ENCODE measurements at places on chromosomes 2 and 18.

DNA sequence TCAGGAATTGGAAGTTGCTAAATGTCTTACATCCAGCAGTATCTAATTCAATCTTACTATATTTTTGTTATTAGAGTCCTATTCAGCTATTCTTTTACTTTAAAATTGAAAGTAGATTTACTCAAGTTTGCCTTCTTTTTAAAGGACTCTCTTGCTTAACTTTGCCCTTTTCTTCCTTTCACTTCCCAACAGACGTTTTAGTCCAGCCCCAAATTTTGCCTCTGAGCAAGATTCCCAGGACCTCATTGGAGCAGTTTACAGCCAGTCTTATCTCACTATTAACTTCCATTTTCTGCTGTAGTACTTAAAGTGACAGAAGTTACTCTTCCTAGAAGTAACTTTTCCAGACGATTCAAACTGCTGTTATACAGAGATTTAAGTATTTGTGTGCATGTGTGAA, 1.7 kb upstream of the PRKD3 start:
- no peak for DNase-seq

GRCh38 chr2:236306825-236307540, 42.8 kb upstream of the ASB18 start:
- no peak for DNase-seq

DNA sequence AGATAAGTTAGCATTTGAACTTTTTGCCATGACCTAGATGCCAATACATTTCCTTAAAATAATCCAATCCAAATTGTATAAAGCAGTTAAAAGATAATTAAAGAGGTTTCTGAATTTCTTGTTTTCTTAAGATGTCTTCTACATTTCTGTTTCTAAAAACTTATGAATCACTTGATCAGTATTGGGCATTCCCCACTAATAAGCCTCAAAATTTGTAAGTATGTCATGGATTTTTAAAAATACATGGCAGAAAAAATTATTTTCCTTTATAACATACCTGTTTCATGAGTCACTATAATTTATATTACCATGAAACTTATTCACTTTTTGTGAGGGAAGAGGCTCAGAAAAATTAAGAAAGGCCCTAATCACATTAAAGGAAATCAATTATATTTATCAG, 90.3 kb upstream of the TFPI start:
- DNase-seq, result no peak

GRCh38 chr18:58611395-58612131, 17.3 kb downstream of the ALPK2 start:
- DNase-seq, result no peak

DNA sequence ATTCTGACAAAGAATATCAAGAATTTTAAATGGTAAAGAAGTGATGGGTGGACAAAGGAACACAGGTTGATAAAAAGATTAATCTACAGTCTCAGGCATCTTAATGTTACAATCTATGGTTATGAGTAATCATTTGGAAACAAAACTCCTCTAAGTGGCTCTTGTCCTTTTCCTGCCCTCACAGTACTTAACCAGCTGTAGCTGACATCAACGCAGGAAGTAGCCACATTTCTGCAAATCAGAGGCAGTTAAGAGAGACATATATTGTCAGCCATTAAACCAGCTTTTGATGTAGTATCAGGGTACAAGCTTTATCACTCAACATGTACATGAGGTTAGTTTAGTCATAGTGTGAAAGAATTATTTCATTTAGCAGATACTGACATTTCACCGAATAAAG, 244.6 kb downstream of the NR4A2 start:
- DNase-seq, result no peak

GRCh38 chr2:166671235-166671634, 177.2 kb upstream of the SCN7A start:
- DNase-seq, result no peak

DNA sequence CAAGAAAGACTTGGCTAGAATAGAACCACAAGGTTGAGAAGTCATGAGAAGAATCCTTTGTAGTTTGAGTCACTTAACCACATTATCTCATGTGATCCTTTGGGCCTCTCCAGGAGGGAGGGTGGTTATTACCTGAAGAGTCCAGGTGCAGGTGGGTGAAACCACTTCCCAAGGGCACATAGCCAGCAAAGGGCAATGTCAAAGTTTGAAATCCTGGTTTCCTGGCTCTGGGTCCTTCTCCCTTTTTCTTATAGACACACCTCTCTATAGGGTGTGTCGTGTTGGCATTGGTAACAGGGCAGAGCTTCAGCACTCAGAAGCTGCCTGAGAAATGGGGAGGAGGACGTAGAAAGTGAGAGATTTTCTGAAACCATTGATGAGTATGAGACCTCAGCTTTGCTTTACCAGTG, 137.9 kb downstream of the MGAT5 start:
- DNase-seq, result no peak

DNA sequence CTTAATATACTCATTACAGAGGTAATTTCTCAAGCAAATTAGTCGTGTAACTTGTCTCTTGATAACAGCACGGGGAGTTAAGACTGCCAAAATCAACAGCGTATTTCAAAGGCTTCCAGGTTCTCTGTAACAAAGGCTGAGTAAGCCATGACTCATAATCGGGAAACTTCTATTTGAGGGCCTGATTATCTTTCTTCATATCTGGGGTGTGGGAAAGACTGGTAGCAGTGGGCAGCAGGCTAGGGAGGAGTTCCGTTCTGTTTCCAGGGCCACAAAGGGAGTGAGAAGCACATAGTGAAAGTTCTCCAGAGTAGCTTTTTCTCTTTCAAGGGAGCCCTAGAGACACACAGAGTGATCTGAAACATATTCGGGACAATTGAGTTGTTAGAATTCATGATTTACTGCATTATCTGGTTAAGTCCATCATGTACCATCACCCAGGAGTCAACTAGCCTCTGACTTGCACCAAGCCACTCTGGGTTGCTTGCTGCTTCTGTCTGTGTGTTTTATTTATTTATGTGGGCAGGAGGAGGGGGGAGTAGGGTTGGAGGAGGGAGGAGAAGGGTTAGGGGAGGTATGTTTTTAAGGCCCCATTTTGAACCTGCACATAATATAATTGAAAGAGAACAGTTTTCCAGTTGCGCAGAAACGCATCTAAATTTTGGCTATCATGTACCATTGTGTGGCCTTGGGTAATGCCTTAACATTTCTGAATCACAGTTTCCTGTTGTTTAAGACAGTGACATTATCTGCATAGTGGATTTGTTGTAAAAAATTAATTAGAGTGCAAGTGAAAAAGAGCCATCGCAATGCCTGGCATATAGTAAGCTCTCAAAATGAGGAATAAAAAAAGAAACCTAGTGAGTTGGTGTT, 80.5 kb upstream of the ITPRID2 start:
- peak; percentile 12 for DNase-seq

DNA sequence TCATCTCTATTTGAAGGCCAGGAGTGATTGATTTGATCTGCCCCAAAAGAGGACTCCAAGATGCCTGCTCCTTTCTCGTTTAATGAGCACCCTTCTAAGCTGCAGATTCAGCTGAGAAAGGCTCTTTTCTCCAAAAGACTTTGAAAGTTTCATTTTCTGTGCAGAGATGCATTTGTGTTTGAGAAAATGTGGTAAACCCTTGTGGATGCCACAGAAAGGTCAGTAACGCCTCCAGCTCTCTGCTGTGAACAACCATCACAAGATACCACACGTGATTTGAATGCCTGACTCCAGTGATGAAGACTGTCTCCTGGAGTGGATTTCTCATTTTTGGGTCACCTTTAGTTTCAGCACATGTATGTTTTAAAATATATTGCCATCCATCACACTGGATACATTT, 35.0 kb upstream of the CCDC85A start:
- no peak for DNase-seq

DNA sequence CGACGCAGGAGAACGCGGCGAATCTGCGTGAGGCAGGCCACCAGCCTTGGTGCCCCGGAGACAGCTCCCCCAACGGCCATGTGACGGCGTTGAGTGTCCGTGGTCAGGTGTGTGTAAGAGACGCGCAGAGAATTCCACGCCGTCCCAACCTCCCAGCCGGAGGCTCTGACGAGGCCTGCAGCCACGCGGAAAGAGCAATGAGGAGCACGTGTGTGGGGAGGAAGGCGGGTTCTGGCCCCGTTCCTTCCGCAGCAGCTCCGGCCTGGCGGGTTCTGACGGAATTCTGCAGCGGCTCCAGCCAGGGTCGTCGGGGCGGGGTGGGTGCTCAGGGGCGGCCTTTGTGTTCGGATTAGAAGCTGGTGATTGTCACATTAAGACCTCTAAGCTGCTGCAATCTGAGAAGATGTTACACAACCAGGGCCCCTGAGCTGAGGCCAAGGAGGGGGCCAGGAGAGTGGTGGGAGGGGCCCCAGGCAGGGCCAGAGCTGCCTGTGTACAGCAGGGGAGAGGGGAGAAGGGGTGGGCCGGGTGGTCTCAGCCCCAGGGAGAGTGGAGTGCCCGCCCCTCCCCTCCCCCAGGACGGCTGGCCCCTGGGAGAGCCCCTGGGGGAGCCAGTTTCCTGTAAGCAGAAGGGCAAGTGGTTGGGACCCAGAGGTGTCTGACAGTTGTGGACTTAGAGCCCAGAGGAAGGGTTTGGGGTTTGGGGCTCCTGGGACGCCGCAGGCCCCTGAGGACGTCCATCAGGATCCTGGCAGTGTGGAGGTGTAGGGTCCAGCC, 5.1 kb upstream of the GAL3ST2 start:
- no peak for DNase-seq

- DNase-seq, result no peak
These were observed 76.2 kb downstream of the DCDC2C start for GRCh38 chr2:3779496-3780049.

DNA sequence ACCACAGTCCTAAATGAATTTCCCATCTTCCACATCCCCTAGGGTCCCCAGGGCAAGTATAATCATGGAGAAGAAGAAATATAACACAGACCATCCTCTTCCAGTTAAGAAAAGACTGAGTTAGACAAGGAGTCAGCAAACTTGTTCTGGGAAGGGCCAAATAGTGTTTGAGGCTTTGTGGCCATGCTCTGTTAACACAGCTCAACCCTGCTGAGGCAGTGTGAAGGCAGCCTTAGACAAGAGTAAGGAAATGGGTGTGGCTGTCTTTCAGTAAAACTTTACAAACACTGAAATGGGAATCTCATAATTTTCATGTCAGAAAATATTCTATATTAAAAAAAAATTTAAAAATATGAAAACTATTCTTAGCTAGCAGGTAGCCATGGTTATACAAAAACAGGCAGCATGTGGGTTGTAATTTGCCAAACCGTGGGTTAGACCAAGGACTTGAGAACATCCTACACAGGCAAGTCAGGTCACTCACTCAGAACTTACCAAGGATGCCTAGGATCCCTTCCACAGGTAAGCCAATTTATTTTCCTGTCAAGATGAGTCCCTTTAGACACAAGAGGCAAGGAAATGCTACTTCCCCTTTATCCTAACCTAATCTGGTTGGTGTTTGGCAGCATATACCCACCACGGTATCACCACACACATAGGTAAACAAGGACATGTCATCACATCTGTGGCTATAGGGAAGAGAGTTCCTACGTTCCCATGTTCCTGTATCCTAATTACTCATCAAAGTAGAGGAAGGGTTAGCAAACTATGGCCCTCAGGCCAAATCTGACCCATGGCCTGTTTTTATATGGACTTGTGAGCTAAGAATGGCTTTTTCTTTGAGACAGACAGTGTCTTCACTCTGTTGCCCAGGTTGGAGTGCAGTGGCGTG, 31.9 kb downstream of the C2orf74 start:
- DNase-seq, result no peak

DNA sequence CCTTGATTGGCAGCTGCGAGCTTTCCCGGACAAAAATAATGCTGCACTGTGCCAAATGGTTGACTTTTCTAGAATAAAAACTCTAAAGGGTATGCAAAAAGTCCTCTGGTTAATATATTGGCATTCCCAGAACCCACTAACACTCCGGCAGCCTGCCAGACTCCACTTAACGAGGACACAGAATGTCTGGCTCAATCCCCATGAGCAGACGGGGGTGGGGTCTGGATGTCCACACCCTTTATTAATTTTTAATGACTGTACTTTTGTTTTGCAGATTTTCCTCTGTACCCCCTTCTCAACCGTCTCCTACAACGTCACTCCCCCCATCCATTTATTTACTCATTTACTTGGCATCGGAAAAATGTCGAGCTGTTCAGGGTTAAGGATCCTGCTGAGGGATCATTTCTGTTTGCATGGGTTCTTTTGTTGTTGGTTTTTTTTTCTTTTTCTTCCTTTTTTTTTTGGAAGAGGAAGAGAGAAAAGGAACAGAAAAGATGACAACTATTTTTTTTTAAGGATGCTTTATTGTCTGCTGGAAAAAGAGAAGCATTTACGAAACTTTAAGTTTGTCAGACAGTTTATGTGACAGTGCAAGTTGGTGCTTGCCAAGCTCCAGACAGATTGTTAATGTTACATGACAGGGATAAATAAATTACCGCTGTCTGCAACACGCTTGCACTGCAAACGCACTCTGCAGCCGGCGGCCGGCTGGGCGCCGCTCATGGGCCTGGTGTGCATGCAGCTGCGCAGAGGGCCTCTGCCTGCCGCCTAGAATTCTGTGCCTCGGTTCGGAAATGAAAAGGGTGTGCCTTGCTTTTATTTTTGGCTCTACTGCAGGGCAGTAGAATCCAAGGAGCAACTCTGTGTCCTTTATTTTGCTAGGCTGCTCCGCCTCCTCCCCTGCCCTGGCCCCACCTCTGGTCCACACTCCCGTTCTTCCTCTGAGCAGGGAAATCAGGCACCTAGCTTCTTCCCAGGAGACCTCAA, 3.6 kb downstream of the LDLRAD4 start:
- no peak for DNase-seq

DNA sequence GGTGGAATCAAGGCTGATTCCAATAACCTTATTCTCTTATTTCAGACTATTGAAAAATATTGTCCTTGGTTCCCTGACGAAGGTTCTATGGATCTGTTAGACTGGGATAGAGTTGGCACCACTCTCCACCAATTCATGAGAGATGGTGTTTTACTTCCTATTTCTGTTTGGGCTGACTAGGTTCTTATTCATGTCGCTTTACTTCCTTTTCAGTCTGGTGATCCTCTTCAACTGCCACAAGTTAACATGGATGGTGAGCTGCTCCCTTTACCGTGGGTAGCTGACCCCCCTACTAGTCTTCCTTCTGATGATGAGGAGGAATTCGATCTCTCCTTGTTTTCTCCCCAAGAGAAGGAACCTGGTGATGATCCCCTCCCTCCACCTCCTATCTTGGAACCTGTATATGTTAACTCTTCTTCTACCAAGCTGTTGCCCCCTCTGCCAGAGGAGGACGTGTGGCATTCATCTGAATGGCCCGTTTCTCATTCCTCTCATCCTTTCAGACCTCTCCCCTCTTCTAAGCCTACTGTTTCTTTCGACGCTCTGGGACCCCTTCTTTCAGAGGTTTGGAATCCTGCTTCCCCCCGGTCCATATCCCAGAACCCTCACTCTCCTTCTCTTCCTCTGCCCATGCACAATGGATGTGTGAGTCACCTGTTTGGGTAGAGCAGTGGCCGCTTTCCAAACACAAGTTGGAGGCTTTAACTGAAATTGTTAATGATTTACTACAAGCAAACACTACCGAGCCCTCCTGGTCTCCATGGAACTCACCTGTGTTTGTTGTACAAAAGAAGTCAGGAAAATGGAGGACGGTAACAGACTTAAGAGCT, 13.5 kb upstream of the CNOT11 start:
- DNase-seq, result no peak

- DNase-seq, result no peak
These were observed 117.9 kb upstream of the ID2 start for GRCh38 chr2:8563814-8564474.
